ENCODE measurements at places on chromosomes 7 and 10.

DNA sequence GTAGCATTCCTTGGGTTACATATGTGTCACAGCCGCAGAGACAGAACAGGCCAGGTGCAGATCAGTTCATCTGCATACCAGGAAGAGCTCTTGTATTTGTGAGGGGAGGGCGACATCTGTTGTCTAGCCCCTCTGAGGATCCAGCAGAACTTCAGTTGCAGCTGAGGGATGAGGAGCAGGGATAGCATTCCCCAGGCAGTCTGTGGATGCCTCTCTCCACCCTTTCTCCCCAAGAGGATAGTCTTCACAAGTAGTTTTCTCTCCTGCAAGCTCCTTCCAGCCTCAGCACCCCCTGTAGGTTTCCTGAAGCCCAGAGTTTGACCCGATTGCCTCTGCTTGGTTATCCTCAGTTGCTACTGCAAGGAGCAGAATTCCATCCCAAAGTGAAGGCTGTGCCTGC lies 2.6 kb downstream of the SCD start:
- no peak for DNase-seq

- DNase-seq, result no peak
These were observed 142.0 kb downstream of the LCOR start for GRCh38 chr10:96973809-96974747.

DNA sequence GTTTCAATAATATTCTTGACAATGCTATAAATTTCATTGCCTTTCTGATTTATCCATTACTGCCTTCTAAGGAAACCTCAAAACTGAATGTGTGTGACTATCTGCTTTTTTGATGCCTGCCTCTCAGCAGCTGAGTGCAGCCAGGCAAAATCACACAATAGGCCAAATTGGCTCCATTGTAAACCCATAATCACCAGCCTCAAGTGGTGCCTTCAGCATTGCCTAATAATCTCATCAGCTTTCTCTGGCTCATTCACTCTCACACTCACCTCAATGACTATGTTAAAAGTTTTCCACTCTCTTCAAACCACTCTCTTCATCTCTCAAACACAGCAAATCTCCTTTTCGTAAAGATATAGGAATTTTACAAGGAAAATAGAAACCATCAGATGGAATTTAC lies 182.5 kb upstream of the COL1A2 start:
- DNase-seq, result no peak

DNA sequence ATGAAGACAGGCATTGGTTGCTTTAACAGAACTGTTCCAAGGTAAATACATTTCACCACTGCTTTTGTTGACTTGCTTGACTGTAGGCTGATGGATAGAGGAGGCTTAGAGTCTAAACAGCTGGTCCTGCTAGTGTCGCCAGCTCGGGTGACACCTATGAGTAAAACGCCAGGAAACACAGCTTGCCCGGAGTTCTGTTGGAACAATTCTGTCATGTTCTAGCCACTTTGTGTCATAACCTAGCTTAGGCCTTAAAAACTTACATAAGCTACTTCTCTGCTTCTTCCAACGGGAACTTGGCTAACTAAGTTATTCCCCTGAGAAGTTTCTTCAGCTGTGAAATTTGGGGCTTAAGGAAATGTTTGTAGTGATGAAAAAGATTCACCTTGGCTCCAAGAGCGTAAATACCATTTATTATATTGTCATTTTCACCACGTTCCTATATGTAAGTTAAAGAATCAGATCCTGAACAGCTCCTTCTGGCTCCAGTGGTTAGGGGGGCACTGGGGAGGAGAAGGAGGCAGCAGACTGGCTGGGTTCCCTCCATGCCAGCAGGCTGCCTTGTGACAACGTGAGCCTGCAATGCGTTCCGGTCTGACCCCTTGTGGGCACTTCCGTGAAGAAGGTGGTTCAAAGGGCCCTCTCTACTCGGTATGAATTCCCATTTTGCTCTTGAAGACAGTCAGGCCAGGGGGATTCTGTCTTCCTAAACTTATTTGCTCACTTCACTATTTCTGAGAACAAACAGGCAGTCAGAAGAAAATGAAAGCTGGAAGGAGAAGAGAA lies 253.2 kb downstream of the BMPER start:
- DNase-seq, result no peak

DNA sequence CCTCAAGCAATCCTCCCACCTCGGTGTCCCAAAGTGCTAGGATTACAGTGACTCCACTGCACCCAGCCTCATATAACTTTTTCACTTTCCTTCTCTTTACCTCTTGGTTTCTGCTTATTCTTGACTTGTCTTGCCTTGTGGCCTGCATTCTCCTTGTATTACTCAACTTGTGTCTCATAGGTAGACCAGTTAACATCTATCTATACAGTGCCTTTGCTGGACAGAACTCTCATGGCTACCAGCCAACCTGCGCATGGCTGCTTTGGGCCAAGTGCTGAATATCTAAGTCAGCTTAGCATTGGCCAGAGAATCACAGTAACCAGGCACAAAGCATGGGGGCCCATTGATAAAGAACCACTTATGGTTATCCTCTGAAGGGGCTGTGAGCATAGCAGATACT lies 42.6 kb upstream of the ZNRF2 start:
- DNase-seq, result no peak

GRCh38 chr10:129594811-129595210 lies 127.8 kb downstream of the MGMT start:
- DNase-seq, result no peak

GRCh38 chr7:1586827-1587705 lies 17.2 kb upstream of the PSMG3 start:
- no peak for DNase-seq

DNA sequence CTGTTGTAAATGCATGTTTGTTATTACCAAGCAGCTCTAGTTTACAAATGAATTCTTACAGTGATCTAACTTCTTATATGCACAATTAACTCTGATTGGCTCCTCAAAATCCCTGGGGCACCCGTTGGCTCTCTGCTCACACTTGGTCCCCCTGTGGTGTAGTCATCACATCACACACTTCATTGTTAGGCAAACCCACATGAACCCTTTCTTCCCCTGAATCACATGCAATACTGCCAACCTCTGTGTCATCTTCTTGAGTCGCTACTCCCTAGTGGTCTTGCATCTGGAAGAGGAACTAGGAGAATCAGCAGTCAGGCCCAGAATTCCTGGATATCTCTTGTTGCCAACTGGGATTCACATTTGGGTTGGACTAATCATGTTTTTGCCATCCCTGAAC lies 73.1 kb downstream of the CD36 start:
- DNase-seq, result no peak

- no peak for DNase-seq
These were observed 52.9 kb downstream of the ZNF22 start for GRCh38 chr10:45053569-45054100.

DNA sequence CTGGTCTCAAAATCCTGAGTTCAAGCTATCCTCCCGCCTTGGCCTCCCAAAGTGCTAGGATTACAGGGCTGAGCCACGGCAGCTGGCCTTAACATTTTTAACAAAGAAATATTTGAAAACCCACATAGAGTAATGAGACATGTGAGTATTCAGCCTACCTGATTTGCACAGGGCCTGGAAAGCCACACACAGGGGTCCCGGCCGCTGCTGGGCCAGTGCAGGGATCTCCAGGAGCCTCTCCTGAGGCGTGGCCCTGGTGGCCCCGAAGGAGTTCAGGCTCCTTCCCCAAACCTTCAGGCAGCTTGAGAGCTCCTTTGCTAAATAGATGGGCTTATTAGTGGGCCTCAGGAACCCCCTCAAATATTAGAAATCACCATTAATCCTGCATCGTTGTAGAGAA lies 18.7 kb downstream of the CNPY1 start:
- no peak for DNase-seq

DNA sequence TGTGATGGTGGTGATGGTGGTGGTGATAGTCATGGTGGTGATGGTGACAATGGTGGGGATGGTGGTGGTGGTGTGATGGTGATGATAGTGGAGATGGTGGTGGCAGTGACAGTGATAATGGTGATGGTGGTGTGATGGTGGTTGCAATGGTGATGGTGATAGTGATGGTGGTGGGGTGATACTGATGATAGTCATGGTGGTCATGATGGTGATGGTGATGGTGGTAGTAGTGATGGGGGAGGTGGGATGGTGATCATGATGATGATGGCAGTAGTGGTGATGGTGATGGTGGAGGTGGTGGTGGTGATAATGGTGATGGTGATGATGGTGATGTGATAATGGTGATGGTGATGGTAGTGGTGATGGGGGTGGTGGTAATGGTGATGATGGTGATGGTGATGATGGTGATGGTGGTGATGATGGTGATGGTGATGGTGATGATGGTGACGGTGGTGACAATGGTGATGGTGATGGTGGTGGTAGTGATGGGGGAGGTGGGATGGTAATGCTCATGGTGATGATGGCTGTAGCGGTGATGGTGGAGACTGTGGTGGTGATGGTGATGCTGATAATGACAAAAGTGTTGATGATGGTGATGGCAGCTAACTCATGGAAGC lies 4.7 kb upstream of the PWWP2B start:
- DNase-seq, result no peak

- no peak for DNase-seq
These were observed 123.3 kb downstream of the ZMIZ1 start for GRCh38 chr10:79191951-79192676.

DNA sequence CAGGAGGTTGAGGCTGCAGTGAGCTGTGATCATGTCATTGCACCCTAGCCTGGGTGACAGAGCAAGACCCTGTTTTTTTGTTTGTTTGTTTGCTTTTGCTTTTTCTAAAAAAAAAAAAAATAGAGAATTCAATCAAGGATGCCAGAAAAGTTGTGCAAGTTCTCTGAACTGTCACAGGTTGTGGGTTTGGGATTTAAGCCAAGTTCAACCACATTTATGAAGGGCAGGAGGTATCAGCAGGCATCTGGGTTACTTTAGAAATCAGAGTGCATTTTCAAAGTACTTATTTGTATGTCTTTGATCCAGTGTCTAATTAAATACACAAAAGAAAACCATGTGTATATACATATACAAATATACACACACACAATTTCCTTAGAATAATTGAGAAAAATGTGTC lies 151.2 kb upstream of the MINDY3 start:
- DNase-seq, result no peak

- DNase-seq, result no peak
These were observed 395.7 kb downstream of the THSD7A start for GRCh38 chr7:11436316-11436715.

DNA sequence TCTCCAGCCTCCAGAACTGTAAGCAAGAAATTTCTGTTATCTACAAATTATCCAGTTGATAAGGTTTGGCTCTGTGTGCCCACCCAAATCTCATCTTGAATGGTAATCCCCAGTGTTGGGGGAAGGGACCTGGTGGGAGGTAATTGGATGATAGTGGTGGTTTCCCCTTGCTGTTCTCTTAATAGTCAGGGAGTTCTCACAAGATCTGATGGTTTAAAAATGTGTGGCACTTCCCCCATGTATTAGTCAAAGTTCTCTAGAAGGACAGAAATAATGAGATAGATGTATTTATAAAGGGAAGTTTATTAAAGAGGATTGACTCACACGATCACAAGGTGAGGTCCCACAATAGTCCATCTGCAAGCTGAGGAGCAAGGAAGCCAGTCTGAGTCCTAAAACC lies 56.2 kb upstream of the APBB1IP start:
- DNase-seq, result no peak

DNA sequence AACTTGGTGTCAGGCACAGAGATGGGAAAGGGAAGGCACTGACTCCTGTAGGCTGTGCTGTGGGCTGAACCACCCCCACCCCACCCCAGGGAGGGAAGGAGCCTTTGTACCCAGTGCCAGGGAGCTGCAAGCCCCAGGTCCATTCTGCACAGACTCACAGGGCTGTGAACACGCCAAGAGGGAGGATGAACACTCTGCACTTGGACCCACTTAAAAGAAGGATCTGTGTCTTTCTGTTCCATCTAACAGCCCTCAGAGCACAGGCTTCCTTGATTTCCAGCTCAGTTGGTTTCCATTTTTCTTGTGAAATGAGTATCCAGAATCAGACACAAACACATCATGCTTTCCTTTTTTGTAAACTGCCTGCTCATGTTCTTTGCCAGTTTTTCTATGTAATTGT lies 84.9 kb downstream of the GRB10 start:
- no peak for DNase-seq

DNA sequence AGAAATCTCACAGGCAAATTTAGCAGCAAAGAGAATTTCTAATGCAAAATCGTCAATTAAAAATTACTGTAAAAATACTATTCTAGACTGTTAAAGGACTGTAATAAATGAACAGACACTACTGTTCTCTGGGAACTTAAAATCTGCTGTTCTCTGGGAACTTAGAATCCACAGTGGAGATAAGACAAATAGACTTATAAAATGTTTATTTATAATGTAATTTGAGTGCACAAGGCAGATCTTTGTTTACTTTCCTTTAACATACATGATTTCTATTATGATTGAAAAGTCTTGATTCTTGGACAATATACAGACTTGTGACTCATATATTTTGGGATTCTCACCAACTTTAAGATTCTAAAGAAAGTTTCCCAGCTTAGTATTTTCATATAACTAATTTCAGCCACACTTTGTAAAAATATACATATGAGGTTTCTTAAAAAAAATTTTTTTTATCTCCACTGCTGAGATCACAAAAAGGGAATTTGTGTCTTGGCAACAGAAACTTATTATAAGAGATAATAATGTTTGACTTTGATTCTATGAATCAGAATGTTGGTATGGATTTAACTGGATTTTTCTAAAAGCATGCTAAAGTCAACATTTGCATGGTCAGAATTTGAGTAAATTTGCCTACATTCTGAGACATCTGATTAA lies 166.3 kb upstream of the RHOBTB1 start:
- no peak for DNase-seq

GRCh38 chr10:92575961-92576360 lies 2.1 kb upstream of the IDE start:
- no peak for DNase-seq

DNA sequence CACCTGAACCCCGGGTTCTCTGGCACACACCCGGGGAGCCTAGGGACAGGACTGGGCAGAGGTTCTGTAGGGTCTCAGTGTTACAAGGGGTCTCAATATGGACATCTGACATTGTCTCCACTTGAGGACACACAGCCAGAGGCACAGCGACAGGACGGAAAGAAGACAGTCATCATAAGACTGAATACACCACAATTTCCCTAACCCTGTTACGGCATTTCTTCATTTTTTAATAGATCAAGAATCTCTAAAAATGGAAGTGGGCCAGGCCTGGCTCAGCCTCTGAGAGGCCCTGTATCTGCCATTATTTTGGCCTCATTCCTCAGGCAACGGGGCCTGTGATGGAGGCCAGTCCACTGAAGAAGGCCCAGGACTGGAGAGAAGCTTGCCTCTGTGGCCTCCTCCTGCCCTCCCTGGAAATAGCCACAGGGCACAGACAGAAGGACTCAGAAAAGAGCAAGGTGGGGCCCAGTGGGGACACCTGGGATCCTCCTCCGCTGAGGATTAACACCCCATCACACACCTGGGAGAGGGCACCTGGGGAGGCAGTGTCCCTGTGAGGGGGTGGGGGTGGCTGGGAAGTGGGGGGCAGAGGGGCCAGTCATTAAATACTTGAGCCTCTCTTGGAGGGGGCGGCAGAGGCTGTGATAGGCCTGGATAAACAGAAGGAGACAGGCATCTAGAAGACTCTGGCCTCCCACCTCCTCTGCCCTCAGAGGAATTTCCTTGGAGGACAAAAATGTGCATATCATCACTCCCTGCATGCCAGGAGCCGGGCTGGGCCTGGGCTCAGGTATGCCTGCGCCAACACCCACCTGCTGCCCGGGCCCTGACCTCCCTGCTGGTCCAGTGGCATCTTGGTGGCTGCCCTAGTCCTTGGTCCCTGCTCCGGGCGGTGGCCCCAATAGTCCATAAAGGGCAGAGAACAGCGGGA lies 8.0 kb downstream of the SPOCK2 start:
- peak; percentile 24 for DNase-seq

Data from cerebellum (tissue), 4 donors.